ENCODE measurements at places on chromosomes 4 and X.

DNA sequence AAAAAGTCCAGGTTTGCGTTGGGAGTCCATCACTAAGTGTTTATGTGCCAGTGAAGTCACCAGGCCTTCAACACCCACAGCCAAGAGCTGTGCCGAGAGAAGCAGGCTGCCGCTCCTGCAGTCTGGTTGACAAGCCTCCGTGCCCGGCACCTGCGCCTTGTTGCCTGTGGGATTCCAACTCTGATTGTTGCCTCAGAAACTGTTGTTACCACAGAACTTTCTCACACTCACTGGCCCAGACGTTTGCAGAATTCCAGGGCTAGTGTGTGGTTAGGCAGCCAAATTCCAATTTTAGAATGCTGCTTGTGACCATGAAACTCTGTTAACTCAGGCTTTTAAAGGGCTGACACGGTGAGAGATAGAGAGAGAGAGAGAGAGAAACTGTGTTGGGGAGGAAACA, 119.5 kb upstream of the LIMCH1 start:
- DNase-seq = no peak

DNA sequence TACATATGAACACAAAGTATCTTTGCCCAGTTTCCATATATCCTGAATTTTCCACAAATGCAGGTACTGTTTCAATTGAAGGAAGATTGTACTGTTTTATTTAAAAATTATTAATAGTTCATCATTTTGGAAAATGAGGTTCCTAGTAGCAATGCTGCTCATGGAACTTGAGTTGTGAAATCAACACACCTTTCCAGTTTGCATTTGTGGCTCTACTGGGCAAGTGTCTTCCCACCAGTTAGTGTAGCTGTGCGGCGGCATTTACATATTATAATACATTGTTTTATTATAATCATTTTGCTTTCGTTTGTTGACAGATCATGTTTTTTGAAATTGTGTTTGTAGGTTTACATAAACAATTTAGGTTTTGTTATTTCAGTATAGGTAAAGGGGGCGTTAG, 2.0 kb upstream of the DDX3X start:
- no peak for DNase-seq

DNA sequence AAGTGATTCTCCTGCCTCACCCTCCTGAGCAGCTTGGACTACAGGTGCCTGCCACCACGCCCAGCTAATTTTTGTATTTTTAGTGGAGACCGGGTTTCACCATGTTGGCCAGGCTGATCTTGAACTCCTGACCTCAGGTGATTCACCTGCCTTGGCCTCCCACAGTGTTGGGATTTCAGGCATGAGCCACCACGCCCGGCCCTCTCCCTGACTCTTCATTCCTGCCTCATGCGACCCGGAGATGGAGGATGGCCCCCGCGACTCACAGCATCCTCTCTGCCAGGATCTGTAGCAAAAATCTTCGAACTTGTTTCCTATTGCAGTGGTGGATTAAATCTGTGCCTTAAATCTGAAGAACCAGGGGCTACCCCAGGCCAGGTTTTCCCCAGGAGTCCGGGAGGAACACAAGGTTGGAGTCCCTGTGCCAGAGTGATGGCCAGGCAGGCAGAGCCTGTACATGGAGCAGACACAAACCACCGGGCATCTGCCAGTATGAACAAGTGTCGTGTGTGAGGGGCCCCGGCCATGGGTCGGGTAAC, 11.5 kb downstream of the CPLX1 start:
- DNase-seq = no peak

DNA sequence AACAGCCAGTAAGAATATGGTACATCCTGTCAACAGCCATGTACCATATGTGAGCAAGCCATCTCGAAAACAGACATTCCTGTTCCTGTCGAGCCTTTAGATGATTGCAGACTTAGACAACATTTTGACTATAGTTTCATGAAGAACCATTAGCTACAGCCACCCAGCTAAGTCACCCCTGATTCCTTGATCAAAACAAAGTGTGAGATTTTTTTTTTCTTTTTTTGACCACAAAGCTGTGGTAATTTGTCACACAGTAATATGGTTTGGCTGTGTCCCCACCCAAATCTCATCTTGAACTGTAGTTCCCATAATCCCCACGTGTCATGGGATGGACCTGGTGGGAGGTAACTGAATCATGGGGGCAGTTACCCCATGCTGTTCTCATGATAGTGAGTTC, 15.2 kb upstream of the HADH start:
- no peak for DNase-seq

DNA sequence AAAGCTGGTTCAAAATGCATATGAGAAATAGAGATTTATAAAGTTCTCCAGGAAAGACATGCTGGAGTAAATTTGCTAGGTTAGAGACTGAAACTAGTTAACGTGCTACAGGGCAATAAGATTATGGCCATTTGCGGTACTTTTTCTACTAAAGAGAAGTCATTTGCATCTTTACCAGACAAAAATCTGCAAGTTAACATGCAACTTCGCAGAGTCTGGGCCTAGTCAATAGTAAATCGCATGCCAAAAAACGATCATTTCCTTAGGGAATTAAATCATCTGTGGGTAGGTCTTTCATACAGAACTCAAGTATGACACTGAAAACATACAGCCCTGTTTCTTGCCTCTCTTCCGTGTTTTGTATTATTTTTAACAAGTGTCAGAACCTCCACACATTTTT, 32.8 kb upstream of the REST start:
- DNase-seq = no peak

GRCh38 chrX:140440876-140441275, 64.0 kb downstream of the SOX3 start:
- no peak for DNase-seq

GRCh38 chr4:10034136-10034535, 12.8 kb upstream of the SLC2A9 start:
- no peak for DNase-seq

- DNase-seq = no peak
These were observed 45.2 kb downstream of the FAM53A start for GRCh38 chr4:1638873-1639272.

GRCh38 chr4:100269446-100269845, 79.2 kb upstream of the DDIT4L start:
- no peak for DNase-seq

GRCh38 chr4:74357965-74358364, 7.0 kb upstream of the EREG start:
- no peak for DNase-seq

DNA sequence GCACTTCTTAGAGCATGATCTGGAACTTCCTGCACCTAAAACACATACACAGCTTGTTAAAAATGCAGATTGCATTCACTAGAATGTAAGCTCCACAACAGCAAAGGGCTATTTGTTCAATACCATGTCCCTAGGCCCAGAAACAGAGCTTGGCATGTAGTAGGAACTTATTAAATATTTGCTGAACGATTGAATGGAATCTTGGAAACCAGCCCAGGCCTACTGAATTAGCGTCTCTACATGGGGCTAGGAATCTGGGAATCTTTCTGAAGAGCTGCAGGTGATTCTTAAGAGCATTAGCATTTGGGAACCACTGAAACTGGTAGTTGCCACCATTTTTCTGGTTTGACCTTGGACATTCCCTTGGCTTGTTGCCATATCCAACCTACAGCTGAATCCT, 234.1 kb downstream of the STIM2 start:
- DNase-seq = no peak

DNA sequence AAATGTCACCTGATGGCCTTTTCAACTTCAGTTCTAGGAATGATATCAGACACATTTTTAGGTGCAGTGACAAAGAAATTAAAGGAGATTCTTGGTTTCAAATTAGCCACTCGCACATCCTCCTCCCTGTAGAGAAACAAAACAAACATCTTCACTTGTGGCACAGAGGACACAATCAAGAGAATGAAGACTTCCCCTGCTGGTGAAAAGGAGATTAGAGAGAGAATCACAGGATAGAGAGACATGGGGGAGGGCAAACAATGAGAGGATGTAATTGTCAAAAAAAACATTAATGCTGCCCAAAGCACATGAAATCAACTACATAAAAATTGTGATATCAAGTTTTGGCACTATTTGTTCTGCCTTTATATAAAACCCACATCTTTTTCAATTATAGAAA, 34.5 kb downstream of the ACE2 start:
- no peak for DNase-seq

DNA sequence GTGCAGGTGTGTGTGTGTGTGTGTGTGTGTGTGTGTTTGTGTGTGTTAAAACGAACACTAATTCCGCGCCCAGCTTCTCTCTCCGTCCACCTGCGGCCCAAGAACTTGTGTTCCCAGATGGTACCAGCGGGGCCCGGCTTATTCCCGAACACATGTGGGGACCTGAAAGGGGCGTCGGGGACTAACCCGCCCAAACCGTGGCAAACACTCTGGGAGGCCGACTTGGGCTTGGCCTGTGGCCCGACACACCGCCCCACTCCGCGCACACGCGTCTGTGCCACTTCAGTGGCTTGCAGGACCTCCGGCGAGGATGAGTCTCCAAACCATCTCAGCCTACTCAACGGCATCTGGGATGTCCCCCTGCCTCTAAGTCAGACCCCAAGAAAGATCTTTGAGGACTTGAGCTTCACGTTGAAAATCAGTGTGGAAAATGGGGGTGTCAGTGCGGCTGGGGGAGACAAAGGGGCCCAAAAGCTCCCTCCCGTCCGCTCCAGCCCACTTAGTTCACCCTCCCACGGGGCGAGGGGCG, 790 bp upstream of the HHIP start:
- DNase-seq = peak; percentile 36

DNA sequence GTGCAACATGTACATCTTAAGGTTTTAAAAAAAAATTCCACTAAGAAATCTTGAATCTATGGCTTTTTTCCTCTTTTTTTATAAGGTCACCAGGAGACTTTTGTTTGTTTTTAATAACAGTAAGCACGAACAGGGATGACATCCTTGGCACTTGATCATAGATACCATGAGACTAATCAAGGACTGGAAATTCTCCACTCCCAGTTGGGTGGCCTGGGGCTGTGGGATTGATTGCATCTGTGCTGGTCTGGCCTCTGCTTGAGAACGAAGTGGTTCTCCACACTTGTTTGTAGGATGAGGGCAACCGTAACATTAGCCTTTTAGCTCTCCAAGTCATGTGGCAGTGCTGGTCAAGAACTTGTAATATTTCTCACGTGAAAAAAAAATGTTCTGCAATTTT, 35.4 kb downstream of the SNX25 start:
- DNase-seq = no peak

GRCh38 chrX:26915064-26915463, 548.1 kb downstream of the PPP4R3C start:
- DNase-seq = no peak

GRCh38 chr4:138235419-138235952, 6.7 kb downstream of the SLC7A11 start:
- no peak for DNase-seq

- DNase-seq = no peak
These were observed 105.6 kb upstream of the SMIM31 start for GRCh38 chr4:164648151-164648848.

DNA sequence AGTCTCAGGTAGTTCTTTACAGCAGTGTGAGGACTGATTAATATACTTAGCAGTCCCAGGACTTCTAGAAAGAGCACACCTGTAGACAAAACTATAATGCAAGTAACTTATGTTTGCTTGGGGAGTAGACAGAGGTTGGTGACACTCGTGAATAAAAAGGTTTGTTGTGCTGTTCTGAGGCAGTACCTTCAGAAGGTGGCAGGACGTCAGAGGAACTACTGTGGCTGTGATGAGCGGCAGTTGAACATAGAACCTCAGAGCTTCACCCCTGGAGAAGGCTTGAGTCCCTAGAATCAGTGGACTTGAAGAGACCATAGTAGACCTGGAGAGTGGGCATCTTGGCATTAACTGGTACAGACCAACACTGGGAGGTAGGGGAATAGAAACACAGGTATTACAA, 3.3 kb upstream of the GBA3 start:
- DNase-seq = no peak

DNA sequence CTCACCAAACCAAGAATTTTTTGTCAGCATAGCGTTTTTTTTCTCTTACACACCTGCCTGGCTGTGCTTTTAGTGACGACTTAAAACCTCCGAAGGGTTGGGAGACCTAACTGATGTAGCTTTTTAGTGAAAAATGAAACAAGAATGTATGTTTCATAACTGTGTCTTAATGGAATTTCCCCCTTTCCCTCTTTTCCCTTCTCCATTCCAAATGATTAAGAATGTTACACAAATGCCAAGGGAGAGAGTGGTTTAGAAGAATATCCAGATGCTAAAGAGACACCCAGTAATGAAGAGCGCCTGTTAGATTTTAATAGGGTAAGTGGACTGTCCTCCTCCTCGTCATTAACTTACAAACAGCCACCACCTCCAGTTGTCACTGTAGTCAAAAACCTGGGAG, 33.2 kb upstream of the TBC1D14 start:
- DNase-seq = no peak

DNA sequence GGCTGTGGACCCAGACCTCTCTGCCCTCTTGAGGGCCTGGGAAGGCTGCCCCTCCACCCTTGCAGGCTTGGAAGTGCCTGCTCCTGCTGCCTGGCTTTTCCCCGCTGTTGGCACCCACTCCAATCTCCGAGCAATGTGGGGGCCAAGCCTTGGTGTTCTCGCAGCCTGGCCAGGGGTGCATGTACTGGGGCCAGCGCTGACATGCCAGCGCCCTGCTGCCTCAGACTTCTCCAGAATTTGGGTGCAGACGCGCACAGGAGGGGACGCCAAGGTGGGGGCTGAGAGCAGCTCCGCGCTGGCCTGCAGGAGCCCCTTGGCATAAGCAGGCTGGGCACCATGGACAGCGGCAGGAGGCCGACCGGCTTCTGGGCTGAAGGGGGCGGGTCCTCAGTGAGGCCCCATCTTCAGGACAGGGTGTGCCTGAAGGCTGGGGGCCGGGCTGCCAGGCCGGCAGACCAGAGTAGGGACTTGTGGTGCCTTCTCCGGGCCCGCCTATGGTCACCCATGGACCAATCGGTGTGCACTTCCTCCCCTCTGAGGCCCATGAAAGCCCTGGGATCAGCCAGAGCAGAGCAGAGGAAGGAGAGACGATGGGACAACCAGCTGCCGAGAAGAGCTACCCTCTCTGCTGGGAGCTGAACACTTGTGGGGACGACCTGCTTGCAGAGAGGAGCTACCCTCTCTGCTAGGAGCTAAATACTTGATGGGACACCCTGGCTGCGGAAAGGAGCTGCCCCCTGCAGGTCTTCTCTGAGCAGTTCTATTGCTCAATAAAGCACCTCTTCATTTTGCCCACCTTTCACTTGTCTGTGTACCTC, 118.3 kb downstream of the DNAAF6 start:
- DNase-seq = peak; percentile 17

DNA sequence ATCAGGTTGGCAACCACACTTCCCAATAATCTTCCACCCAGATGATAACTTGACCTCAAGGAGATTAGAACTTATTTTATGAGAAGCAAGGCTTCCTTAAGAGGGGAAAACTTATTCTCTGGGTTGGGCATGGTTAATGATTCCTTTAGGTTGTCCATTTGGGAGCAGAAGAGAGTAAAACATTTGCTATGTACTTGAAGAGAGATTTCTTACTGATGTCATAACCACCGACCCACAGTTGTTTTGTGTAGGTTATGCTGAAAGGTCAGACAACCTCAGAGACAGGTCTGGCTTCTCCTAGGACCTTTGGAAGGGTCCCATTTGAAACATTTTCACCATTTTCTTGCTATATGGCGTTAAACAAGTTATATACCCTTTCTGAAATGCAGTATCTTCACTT, 56.1 kb downstream of the FAM114A1 start:
- no peak for DNase-seq

- DNase-seq = no peak
These were observed 66.3 kb downstream of the GAB1 start for GRCh38 chr4:143402776-143403552.

GRCh38 chr4:121717680-121718237, 21.0 kb upstream of the ANXA5 start:
- DNase-seq = no peak

- no peak for DNase-seq
These were observed 18.0 kb downstream of the DCK start for GRCh38 chr4:71011451-71011850.

GRCh38 chr4:77599378-77599777, 6.2 kb upstream of the CXCL13 start:
- no peak for DNase-seq

Measured in GM13976 (cell line).